ENCODE measurements at places on chromosomes 16 and 17.

DNA sequence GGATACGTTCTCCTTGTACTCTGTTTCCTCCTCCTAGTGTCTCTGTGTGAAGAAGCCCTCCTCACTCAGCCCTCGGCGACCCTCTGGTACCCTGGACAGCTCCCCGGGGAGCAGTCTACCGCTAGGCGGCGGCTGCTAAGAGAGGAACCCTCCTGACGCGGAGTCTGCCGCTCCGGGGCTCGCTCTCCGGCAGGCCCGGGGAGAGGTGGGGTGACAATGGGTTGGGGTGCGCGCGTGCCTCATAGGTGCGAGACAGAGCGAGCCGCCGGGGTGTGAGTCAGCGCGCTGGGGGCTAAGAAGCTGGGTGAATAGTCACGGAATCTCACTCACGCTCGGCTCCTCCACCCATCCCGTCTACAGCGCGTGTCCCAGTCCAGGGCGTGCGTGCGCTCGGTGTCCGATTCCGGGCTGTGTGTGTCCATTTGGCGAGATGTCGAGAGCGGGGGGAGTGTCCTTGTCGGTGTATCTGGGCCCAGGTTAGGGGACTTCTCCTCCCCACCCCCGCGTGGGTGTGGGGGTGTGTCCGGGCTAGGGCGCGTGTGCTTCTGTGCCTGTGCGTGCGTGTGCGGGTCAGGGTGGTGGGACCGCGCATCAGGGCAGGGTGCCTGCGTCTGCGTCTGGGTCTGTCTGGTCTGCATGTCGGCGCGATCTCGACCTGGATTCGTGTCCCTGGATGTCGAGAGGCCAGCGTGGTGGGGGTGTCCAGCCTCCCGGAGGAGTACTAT is 577 bp upstream of the HS3ST2 start:
- no peak for DNase-seq

GRCh38 chr16:66020046-66020445 is 346.4 kb upstream of the CDH5 start:
- DNase-seq = no peak

DNA sequence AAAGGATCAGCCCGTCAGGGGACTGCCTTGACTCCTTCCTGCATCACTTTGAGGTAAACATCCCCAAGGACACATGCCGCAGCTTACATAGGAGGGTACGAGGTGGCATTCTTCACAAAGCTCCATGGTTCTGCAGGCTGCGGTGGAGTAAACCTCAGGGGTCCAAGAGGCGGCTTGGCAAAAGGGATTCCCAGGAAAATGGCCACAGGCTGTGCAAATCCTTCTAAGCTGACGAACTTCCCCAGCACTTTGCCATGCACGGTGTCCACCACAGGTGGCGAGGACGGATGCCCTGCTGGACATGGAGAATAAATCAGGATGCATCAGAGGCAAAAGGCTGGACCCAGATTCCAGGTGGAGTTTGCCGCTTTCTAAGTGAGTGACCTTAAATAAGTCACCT is 4.2 kb downstream of the CES1 start:
- no peak for DNase-seq

GRCh38 chr16:50244140-50244503 is 22.2 kb upstream of the ADCY7 start:
- DNase-seq = no peak

Data from CD14-positive monocyte (primary cell).